HEK293T (cell line): ENCODE measurements at places on chromosomes 13 and 19.

- no peak for DNase-seq
Measured at GRCh38 chr19:28868836-28869235, 344.1 kb downstream of the UQCRFS1 start.

- DNase-seq = no peak
Measured at GRCh38 chr13:24865163-24865953, 101.4 kb downstream of the RNF17 start.

DNA sequence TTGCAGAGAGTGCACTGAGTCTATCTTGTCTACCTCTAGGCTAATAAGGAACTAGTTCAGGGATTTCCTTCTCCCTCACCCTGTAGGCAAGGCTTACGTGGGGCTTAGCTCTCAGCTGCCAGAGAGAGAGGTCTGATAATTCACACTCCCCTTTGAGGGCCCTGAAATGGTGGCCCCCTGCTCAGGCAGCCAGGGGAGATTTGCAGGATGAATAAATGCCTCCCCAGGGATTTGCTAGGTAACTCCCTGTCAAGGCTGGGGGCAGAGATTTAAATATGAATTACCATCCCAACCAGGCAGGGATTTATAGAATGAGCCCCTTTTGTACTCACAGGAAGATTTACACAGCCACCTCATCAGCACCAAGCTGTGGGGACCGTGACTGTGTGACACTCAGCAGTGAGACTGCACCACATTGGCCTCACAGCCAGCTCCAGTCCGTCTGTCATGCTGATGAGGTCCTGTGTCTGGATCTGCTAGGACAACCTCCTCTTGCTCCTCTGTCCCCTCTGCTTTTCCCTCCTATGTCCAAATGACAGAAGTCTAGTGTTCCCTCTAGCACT, 73.4 kb downstream of the CBY2 start:
- no peak for DNase-seq

DNA sequence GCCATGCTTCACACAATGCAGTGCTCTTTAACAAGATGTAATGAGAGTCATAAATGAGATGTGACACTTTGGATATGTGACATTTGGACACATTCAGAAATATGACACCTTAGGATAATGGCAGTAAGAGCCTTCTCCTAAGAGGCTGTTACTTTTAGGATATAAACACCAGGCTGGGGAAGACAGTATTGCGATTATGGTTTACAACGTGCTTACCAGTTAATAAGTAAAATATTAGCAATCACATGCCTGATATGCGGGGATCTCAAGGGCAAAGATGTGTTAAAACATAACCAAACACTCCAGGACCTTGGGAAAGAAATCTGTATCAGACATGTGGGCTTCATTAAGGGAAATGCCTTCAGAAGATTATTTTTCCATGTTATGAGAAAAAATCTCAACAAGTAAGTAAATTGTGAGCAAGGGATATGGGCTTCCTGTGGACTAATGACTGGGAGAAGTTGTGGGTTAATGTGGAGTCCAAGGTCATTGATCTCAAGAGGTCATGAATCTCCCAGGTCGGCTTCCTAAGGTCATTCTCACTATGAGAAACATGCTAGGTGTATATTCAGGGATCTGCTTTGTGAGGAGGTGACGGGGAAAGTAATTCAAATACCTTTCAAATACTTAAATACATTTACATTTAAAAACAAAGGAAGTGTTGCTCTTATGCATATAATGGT, 105.3 kb downstream of the STARD13 start:
- DNase-seq = no peak

DNA sequence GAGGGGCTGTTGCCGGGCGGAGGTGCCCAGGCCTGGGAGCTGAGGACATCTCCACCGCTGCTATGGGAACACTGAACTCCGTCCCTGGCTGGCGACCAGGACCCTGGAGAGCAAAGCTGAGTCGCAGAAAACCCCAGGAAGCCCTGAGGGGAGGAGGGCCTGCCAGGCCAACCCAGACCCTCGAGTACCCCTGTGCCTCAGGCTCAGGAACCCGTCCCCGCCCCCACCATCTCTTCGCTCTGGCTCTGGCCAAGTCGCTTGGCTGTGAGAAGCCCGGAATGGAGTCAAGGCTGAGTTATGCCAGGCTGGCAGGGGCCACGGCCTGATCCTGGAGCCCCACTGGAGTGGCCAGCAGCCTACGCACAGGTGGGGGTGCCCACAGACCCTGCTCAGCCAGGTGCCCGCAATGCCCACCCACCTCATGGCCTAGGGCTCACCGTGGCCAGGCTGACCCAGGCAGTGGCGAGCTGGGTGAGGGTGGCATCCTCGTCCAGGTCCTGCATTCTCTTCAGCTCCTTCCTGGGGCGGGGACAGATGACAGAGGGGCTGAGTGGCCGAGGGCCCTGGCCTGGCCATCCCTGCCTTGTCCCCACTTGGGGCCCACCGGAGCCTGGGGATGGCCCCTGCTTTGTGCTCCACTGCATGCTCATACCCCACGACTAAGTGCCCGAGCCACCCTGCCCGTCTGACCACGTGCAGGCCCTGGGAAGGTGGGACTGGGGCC, 8.5 kb upstream of the CERS1 start:
- no peak for DNase-seq

DNA sequence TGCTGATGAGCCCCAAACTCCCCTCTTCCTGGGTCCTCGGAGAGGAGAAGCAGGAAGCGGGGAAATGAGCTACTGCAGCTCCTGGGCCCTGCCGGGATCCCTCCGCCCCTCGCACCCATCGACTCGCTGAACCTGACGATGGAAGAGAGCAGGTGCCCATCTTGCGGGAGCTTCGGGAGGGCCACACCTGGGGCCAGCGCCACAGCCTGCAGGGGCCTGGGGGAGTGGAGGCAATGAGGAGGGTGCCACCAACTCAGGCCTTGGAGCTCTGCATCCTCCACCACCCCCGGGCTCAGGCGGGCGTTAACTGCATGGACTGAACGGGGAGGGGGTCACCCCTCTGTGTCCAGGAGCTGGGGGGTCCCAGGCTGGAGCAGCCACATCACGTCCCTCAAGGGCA, 8.3 kb downstream of the TCF3 start:
- DNase-seq = no peak

GRCh38 chr19:48419158-48419920, 25.9 kb downstream of the GRIN2D start:
- peak; percentile 77 for DNase-seq

GRCh38 chr19:12623361-12624031, 12.8 kb downstream of the ZNF791 start:
- no peak for DNase-seq

DNA sequence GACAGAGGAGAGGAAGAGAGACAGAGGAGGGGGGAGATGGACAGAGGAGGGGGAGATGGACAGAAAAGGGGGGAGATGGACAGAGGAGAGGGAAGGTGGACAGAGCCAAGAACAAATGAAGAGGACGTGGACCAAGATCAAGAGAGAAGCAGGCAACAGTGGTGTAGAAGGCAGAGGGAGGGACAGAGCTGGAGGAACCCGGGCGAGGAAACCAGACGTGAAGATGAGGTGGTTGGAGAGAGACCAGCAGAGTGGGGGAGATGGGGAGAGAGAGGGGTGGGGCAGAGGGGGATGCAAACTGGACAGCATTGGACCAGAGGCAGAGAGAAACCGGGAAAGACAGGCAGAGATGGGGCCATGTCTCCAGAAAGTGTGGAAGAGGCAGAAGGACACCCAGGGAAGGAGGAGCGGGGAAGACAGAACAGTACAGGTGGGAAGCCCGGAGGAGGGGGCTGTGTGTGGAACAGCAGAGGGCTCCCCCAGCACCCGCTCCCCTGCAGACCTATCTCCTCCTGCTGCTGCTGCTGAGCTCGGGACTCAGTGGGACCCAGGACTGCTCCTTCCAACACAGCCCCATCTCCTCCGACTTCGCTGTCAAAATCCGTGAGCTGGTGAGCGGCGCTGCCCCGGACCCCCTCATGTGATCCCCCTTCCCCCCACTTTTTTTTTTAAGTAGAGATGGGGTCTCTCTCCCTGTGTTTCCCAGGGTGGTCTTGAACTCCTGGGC, 1.3 kb downstream of the FLT3LG start:
- DNase-seq = no peak

GRCh38 chr13:45702088-45702487, at the start of gene CBY2:
TSS of gene CBY2 (plus strand) at chr13:45702320. CDS start at chr13:45702391, 71 bp downstream.
- no peak for DNase-seq

GRCh38 chr19:35991731-35992450, 3.1 kb upstream of the SDHAF1 start:
- no peak for DNase-seq

DNA sequence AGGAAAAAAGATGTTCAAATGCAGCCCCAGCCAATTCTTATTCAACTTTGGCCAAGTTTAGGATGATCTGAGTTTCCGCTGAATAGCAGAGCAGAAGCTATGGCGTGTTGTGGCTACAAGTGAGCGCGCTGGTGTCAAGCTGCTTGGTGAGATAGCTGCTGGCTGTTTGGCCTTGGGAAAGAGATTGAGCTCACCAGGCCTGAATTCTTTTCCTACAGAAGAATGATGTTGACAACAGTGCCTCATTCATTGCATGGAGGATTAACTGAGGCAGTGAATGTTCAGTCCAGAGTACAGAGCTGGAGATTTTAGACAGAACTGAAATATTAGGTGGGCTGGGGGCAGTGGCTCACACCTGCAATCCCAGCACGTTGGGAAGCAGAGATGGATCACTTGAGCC, 31.5 kb upstream of the MAP3K10 start:
- no peak for DNase-seq

DNA sequence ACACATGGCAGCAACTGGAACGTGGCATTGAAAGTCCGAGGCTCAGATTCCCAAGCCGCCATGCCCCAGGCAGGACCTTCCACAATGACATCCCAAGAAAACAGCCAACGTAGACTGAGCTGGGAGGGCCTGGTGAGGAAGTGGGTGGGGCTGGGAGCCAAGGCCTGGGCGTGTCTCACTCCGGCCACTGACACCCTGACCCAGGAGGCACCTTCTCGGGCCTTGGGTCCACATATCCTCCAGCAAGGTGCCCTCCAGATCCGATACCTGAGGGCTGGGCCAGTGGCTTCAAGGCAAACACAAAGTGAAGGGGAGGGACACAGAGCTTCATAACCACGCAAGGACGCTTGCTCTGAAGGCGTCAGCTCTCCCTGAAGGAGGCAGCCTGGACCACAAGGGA, 43.0 kb downstream of the RAB20 start:
- no peak for DNase-seq

DNA sequence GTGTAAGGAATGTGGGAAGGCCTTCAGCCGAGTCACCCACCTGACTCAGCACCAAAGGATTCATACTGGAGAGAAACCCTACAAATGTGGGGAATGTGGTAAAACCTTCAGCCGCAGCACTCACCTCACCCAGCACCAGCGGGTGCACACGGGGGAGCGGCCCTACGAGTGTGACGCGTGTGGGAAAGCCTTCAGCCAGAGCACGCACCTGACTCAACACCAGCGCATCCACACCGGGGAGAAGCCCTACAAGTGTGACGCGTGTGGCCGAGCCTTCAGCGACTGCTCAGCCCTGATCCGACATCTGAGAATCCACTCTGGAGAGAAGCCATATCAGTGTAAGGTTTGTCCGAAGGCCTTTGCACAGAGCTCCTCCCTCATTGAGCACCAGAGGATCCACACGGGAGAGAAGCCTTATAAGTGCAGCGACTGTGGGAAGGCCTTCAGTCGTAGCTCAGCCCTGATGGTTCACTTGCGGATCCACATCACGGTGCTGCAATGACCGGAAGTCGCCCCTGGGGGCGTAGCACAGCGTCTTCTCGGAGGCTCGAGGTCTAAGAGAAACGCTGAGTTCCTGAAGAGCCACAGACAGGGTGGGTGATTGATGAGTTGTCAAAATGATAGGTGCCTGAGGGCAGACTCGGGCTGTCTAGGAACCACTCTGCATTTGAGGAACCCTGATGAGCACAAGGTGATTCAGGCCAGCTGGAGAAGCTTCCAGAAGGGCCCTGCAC, 12.2 kb downstream of the ZSCAN22 start:
- peak; percentile 26 for DNase-seq

DNA sequence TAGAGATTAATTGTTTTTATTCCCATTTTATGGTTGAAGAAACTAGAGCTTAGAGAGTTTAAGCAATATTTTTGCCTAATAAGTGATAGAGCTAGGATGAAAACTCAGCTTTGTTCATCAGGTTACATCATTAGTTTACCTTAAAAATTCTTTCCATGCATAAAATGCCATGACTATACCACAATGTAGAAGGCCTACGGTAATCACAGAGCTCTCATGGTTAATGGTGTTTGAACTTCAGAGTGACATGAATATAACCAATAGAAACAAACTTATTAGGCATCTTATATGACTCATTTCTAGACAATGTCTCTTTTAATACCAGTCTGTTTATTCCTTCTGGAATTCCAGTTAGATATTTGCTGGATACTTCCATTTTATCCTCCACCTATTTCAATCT, 78.5 kb downstream of the FGF9 start:
- DNase-seq = no peak

GRCh38 chr13:39777527-39778061, 122.1 kb downstream of the COG6 start:
- peak; percentile 10 for DNase-seq

DNA sequence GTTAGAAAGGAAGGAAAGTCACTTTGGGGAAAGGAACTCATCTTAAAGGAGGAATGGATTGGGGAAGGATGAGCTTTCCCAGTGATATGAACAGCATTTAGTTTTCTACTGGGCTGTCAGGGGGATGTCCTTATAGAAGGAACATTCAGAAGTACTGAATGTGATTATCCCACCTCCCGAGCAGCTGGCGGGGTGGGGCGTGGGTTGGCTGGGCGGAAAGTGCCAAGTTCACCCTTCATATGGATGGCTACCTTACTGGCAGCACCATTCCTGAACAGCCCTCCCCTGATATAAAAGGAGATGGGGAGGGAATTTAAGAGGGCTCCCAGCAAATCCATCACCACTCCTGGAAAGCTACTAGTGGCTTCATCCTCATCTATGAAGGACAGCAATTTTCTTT, 190.7 kb downstream of the DNAJC15 start:
- no peak for DNase-seq

GRCh38 chr19:46022431-46023310, at the start of gene PGLYRP1:
TSS of gene PGLYRP1 (minus strand) at chr19:46023053. CDS start at chr19:46023021, 32 bp downstream.
- no peak for DNase-seq

- DNase-seq = no peak
Measured at GRCh38 chr13:46170687-46171086, 11.3 kb downstream of the LCP1 start.

GRCh38 chr13:23991119-23991518, 93.8 kb upstream of the C1QTNF9B start:
- no peak for DNase-seq

DNA sequence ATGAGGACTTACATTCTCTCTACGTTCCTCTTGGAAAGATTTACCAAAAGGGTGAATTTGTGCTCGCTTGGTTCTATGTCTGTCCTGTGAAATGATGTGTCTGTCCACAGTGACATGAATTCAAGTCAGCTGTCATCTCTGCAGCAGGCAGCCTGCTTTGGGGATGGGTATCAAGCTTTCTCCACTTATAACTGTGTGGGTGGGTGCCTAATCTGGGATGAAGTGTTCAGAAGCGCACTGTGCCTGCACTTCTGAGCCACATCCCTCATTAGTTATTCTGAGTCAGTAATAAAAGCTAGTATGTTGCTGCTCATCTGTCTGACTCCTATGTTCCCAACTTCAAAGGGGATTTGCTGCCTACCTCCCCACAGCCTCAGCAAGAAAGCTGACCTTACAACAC, 86.1 kb upstream of the TUBA3C start:
- DNase-seq = no peak

- no peak for DNase-seq
Measured at GRCh38 chr19:57708641-57709361, at the start of gene ZNF154. TSS of gene ZNF154 (minus strand) at chr19:57709204. CDS start at chr19:57708971, 233 bp downstream.

GRCh38 chr19:38852231-38853044, 2.7 kb upstream of the HNRNPL start:
- peak; percentile 40 for DNase-seq
